ENCODE measurements at places on chromosomes 12 and 14.

GRCh38 chr12:16088421-16088820 lies 177.3 kb downstream of the DERA start:
- no peak for DNase-seq

- DNase-seq = no peak
Measured at GRCh38 chr14:48546996-48547395, 871.6 kb upstream of the MDGA2 start.

GRCh38 chr12:95942524-95943329 lies at the start of gene CCDC38:
Gene CCDC38 (minus strand): TSS chr12:95942614. CDS start chr12:95936509, 6,105 bp downstream.
- DNase-seq = peak; percentile 56

DNA sequence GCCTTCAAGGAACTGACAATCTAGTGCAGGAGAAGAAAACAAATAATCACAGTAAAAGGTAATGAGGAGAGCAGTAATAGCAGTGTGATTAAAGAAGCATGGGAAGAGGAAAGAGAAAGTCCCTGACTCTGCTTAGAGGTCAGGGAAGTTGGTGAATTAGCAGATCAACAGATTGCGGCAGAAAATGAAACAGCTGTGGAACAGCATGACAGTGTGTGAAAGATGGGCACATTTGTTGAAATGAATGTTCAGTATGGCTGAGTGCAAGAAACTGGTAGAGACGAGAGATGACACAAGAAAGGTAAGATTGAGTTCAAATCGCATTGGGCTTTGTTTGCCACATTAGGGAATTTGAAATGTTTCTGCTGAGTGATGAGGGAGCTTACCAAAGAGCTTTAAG lies 63.7 kb upstream of the RASSF8 start:
- DNase-seq = no peak

DNA sequence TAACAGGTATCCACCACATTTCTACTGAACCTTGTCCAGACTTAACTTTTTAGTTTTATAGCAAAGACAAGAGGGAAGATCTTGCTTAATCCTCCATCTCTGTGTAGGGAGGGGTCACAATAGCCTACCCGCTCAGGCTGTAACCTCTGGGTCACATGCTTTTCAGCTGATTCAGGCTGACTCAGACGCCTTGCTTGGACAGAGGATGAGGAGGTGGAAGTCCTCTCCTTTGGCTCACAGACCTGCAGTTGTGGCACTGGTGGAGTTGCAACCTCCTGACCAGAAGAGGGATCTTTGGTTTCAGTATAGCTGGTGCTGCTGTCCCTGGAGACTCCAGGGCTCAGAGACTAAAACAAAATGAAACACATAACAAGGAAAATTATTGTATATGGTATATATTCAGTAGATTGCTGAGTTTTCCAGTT lies 16.2 kb downstream of the ACIN1 start:
- no peak for DNase-seq

GRCh38 chr12:1291601-1292332 lies 300.7 kb downstream of the ERC1 start:
- DNase-seq = no peak

DNA sequence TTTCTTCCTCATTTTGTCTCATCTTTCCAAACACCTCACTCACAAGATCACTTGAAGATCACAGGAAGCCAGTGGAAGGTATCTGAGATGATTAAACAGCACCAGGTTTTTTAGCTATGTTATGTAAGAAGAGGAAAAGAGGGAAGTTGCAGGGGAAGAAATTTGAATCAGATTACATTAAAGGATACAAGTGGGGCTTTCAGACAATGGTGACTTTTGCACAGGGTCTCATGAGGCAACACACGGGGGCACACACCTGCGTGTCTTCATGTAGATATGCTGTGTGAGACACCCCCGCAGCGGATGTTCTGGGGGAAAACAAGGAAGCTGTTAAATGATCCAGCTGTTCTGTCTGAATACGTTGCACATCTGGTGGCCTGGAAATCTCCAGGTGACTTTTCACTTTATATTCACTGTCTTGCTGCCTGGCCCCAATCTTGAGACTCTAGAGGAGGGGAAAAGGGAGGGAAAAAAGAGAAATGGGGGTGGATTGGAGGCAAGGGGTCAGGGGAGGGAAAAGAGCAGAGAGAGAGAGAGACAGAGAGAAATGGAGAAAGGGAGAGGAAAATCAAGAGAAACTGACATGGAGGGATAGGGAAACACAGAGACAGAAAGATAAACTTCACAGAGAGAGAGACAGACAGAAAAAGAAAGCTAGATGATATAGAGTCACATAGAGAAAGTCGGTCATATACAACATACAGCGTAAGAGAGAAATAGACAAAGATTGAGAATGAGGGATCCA lies 36.3 kb upstream of the PPP1CC start:
- no peak for DNase-seq

DNA sequence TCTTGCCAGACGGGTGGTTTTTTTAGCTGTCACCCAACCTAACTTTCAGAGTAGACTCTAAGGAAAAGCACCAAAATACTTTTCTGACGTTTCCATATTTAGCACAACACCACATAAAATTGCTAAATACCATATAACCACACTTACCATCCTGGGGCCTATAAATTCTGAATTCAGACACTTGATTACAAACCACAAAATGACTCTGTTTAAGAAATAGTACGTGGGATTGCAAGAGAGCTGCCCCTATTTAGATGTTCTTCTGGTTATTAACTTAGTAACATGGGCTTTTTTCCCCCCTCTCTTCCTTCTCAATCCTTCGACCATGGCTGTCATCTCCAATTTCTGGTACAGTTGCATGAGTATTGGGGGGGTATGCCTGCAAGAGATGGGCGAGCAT lies 287.7 kb downstream of the BMP4 start:
- DNase-seq = no peak

DNA sequence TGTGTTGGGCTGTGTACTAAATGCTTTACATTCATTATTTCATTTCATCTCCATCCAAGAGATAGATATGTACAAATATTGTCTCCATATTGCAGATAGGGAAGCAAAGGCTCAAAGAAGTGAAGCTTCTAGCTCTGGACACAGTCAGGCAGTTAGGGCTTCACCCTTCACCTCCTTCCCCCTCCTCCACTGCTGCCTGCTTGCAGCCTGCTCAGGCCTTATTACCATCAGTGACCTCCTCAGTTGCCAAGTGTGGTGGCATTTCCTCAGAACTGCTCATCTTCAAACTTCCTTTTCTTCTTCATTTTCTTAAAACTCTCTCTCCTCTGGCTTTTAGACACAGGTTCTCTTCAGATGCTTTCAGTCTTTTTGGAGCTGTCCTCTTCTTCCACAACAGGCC lies 4.7 kb upstream of the GPATCH2L start:
- DNase-seq = no peak

- DNase-seq = no peak
Measured at GRCh38 chr14:105171004-105171673, 2.6 kb upstream of the JAG2 start.

- DNase-seq = no peak
Measured at GRCh38 chr14:91290986-91291385, 46.5 kb upstream of the GPR68 start.

GRCh38 chr12:112350593-112351592 lies 31.3 kb downstream of the HECTD4 start:
- no peak for DNase-seq

DNA sequence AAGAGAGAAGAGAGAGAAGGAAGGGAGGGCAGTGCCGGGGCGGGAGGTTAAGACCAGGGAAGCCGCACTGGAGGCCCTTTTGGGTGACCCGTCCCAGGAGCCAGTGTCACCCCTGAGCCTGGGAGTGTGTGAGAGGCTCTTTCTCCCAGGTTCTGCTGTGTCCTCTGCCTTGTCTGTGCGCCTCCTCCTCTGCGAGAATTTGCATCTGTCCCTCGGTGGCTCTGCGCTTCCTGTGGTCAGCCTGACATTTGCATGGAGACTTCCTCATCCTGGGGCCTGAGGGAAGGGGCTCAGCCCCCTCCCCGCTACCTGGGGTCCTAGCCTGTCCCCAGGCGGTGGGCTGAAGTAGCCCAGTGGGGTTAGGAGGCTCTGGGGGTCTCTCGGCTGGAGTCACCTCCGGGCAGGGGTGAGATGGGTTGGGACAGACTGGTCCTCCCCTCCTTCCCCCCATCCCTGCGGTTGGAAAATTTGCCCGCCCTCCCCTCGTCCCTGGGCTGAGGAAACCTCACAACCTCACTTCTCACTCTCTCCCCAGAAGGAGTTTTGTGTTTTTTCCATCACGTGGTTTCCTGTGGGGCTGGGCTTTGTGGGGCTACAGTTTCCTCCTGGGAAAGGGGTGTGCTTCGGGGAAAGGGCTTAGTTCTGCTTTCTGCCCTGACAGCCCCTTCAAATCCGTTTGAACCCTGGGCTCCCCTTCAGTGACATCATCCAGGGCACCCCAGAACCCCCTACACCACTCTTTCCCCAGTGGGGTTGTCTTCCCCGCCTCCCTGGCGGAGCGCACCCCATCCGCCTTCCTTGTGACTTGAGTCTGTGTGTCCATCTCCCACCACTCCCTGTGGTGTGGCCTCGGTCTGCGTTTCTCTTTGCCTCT lies 2.5 kb downstream of the PTPN6 start:
- DNase-seq = peak; percentile 74

GRCh38 chr14:100906420-100906819 lies 2.9 kb upstream of the RTL1 start:
- no peak for DNase-seq

DNA sequence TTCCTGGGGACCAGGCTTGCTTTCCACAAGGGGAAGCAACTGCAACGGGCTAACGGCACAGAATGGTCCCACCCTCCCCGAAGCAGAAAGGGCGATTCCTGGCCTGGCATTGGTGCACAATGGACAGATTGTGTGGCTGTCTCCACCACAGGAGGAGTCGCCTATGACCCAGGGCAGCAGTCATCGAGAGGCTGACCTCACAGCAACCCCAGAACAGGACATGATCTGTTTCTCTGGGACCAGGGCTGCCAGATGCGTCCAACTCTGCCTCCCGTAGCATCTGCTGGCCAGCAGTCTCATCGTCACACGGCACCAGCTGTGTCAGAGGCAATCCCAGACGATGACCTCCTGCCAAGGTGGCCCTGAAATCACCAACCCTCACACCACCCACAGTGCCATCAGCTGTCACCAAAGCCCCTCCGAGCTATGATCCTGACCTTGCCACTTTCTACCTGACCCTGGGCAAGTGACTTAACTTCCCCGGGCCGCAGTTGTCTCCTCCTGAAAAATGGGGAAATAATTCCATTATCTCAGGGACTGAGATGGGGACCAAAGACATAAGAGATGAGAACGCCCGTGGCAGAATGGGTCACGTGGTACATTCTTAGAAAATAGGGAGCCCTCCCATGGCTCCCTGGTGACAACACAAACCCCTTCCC lies 86.7 kb downstream of the CHGA start:
- peak; percentile 87 for DNase-seq

- DNase-seq = no peak
Measured at GRCh38 chr14:43471595-43471994, 1035.5 kb downstream of the FSCB start.

DNA sequence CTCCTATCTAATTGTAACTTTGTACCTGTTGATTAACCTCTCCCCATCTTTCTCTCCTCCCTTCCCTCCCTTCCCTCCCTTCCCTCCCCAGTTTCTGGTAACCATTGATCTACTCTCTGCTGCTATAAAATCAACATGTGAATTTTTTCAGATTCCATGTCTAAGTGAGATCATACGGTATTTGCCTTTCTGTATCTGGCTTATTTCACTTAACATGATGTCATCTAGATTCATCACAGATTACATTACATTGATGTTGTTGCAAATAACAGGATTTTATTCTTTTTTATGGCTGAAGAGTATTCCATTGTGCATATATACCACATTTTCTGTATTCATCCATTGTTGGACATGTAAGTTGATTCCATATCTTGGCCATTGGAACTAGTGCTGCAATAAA lies 68.0 kb upstream of the FBXO33 start:
- no peak for DNase-seq

GRCh38 chr14:95507174-95507573 lies 9.3 kb downstream of the SYNE3 start:
- DNase-seq = no peak

- DNase-seq = no peak
Measured at GRCh38 chr14:65134651-65135579, 32.6 kb upstream of the MAX start.

DNA sequence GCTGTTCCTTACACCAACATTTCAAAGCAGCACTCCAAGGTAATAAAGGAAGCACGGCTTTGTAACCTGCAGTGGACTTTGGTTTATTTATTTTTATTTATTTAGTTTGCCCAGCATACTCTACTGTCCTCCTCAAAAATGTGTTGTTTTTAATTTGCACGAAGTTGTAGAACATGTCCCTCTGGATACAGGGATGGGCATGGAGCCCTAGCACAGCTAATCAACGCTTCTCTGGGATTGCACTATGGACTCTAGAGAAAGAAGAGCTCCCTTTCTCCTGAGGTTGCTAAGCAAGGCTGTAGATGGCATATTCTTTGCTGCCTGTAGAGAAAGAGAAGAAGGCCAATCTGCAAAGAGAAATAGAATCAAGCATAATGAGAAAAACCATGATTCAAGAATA lies 5.9 kb upstream of the ANAPC5 start:
- DNase-seq = no peak

GRCh38 chr14:54342806-54343205 lies 54.0 kb upstream of the CDKN3 start:
- no peak for DNase-seq

- DNase-seq = no peak
Measured at GRCh38 chr14:101731187-101732080, 30.1 kb upstream of the PPP2R5C start.

DNA sequence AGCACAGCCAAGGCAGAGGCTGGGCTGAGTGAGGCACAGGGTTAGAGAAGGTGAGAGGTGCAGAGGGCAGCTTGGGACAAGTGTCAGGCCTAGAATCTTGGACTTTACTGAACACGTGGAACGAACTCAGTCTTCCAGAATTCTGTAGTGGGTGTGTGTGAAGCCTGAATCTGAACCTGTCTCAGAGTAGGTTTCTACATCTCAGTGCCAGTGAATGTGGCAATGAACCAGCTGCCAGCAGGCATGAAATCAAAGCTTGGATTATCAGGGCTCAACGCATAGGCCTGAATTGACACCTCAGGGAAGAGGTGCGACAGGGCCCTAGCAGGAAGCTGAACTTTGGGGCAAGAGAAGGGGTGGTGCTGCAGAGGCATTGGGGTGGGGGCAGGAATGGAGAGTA lies 104.6 kb downstream of the SAMD4A start:
- no peak for DNase-seq

GRCh38 chr14:55015006-55015405 lies 11.9 kb downstream of the WDHD1 start:
- no peak for DNase-seq

GRCh38 chr12:69136931-69137613 lies 102.3 kb upstream of the CPSF6 start:
- DNase-seq = no peak

DNA sequence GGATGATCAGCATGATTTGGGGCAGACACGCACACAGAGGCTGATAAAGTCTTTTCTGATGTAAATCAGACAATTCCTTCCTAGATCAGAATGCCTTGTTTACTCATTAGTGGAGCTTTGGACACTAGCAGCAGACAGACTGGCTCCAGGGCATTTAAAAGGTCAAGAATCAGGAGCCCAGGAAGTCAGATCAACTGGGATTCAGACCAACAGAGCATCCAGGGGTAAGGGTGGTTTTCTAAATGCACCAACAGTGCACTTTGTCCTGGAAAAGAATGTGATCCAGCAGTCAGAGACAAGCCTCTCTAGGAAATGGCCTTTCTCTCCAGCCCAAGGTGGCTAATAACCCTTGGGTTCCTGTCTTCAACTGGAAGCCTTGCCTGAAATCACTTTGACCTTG lies 405.3 kb downstream of the MED13L start:
- DNase-seq = no peak

GRCh38 chr12:116537101-116537904 lies 21.9 kb upstream of the MAP1LC3B2 start:
- no peak for DNase-seq
